ENCODE measurements at places on chromosomes 1 and 21.

- no peaks in the 10 kb centered on the region for H3K4me1 ChIP-seq
- no peak overlapping the region for H3K4me3 ChIP-seq
- no peak overlapping the region for H3K27ac ChIP-seq
- no peak for DNase-seq
- H3K36me3 ChIP-seq = no peaks in the 10 kb centered on the region
- no peaks in the 10 kb centered on the region for H3K27me3 ChIP-seq
These were observed 1573.0 kb upstream of the PRMT6 start for GRCh38 chr1:105483436-105483835.

DNA sequence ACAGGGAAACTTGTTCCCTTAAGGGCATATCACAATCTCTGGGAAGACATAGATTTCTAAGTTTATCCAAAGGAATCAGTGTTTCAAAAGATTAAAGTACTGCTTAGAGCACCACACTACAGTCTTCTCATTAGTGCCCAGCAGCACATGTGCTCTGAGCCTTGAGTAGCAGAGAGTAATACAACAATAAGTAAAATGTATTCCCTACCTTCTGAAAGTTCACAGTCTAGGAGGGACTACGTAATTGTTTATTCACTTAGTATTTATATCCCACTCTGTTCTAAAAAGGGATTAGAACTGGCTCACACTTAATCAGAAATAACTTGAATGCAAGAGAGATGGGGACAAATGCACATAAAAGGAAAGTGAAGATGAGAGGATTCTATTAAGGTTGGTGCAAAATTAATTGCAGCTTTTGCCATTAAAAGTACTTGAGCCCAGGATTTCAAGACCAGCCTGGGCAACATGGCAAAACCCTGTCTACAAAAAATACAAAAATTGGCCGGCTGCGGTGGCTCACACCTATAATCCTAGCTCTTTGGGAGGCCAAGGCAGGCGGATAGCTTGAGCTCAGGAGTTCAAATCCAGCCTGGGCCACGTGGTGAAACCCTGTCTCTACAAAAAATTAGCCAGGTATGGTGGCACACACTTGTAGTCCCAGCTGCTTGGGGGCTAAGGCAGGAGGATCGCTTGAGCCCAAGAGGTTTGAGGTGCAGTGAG lies 9.0 kb downstream of the SYNC start:
- H3K36me3 ChIP-seq = peaks cover 13% of the 10 kb centered on the region
- no peaks in the 10 kb centered on the region for H3K27me3 ChIP-seq
- no peak for DNase-seq
- H3K27ac ChIP-seq = no peak overlapping the region
- H3K4me1 ChIP-seq = no peaks in the 10 kb centered on the region

GRCh38 chr1:198118134-198118533 lies 38.7 kb upstream of the NEK7 start:
- no peaks in the 10 kb centered on the region for H3K36me3 ChIP-seq
- peaks cover 10% of the 10 kb centered on the region for H3K4me1 ChIP-seq
- no peak overlapping the region for H3K27ac ChIP-seq
- H3K27me3 ChIP-seq = no peaks in the 10 kb centered on the region
- H3K4me3 ChIP-seq = no peak overlapping the region
- DNase-seq = no peak

GRCh38 chr1:248824701-248825100 lies 1.0 kb downstream of the SH3BP5L start:
- peaks cover 24% of the 10 kb centered on the region for H3K4me1 ChIP-seq
- H3K36me3 ChIP-seq = peaks cover 8% of the 10 kb centered on the region
- H3K27ac ChIP-seq = no peak overlapping the region

- H3K27me3 ChIP-seq = no peaks in the 10 kb centered on the region
- no peak overlapping the region for H3K4me3 ChIP-seq
- no peak for DNase-seq
- H3K4me1 ChIP-seq = no peaks in the 10 kb centered on the region
These were observed 6.4 kb upstream of the SMPDL3B start for GRCh38 chr1:27928216-27928954.

DNA sequence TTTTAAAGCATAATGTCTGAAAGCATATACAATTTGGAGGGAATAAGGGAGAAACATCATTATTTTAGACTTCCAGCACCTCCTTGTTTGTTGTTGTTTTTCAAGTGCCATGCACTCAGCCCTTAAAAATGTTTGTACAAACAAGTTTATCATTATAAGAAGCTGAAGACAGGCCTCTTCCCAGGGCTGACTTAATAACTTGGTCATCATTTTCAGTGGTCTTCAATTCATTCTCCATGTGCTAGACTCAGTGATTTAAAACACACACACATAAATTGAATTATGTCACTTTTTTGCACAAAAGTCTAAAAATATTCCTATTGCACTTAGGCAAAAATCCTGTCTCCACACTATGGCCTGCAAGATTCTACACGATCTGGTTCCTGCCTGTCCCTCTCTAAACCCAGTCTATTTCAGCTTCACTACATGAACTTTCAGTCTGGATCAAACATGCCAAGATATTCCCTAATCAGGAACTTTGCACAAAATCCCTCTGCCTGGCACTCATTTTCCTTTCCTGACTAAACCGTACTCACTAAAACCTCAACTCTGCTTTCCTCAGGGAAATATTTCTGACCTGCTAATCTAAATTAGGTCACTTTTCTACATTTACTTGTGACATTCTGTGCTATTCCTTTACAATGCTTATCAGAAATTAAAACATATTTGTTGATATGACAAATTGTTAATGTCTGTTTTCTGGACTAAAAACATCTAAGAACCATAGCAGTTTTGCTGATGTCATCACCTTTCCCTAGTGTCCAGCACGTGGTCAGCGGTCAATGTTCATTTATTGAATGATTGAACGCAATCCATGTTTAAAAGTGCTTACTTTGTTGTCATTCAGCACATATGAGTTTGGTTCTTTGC lies 14.8 kb upstream of the GBP5 start:
- H3K36me3 ChIP-seq = no peaks in the 10 kb centered on the region
- no peak for DNase-seq
- H3K27ac ChIP-seq = no peak overlapping the region

DNA sequence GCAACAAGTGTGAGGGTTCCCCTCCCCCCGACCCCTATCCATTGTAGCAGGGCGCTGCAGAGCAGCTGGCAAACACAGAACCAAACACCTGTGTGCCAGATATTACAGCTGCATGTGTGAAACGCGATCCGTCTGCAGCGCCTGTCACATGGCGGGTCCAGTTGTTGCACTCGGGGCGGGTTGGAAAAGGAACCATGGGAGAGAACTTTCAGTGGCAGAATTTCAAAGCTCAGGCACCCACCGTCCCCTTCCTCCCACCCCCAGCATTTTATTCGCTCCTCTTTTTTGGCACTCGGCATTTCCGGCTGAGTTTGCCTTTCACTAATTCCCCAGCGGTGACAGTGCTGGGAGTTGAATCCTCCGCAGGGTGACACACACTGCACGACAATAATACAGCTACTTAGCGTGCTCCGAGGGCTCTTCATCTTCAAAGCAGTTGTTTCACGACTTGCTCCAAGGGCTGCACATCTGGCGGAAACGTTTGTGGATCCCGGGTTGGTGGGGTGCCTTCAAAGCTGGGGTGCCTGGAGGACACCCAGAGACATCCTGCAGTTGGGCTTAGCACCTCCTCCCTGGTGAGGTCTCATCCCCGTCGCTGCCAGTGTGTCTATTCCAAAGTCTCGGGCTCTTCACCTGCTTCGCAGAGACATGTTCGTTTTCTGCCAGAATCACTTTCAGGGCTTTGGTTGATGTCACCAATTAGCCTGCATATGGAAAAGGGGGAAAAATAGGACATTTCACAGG lies 180.7 kb downstream of the ZBTB18 start:
- no peak for DNase-seq
- no peaks in the 10 kb centered on the region for H3K27me3 ChIP-seq
- no peak overlapping the region for H3K27ac ChIP-seq
- H3K4me3 ChIP-seq = peak overlapping the region; percentile 22
- H3K36me3 ChIP-seq = no peaks in the 10 kb centered on the region

DNA sequence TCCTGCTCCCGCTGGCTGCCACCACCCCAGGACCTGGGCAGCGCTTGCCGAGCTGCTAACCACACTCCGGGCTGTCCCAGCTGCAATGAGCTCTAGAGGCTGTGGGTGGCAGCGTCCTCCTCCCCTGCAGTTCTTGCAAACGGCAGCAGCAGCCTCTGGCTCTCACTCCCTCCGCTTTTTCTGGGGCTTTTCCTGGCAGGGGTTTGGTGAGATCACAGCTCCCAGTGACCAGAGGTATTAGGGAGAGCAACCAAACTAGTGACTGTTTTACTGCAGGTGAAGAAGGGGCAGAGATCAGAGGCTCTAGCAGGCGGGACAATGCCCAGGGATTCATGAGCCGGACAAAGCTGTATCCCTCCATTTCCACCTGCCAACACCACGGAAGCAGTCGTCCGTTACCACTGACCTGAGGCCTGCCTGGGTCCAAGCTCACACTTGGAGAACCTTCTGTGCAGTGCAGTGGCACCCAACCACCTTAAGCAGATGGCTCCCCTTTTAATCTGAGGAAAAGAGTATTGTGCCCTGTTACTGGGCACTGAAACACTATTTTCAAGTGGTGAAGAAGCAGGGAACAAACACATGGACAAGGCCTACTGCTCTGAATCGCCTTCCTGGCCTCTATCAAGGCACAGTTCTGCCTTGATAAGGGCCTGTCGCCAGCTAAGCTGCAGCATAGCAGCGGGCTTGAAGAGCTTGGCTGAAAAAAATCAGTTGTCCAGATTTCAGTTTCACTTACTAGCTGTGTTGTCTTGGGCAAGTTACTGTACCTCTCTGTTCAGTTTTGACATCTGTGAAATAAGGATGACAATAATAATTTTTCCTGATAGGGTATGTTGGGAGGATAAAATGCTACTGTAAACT lies at the start of gene F5:
Gene F5 (minus strand): TSS at position 87 of the 861 bp plus-strand sequence. CDS start 95 bp downstream, outside the sequence.
- H3K27me3 ChIP-seq = no peaks in the 10 kb centered on the region
- no peak within 1 kb of the TSS for H3K27ac ChIP-seq
- no peak within 1 kb of the TSS for H3K4me3 ChIP-seq
- H3K4me1 ChIP-seq = peaks cover 8% of the 10 kb centered on the region
- DNase-seq = no peak

GRCh38 chr1:27682351-27682944 lies 10.5 kb upstream of the IFI6 start:
- H3K36me3 ChIP-seq = no peaks in the 10 kb centered on the region
- DNase-seq = no peak
- no peak overlapping the region for H3K4me3 ChIP-seq
- peaks cover 3% of the 10 kb centered on the region for H3K4me1 ChIP-seq
- H3K27me3 ChIP-seq = no peaks in the 10 kb centered on the region

DNA sequence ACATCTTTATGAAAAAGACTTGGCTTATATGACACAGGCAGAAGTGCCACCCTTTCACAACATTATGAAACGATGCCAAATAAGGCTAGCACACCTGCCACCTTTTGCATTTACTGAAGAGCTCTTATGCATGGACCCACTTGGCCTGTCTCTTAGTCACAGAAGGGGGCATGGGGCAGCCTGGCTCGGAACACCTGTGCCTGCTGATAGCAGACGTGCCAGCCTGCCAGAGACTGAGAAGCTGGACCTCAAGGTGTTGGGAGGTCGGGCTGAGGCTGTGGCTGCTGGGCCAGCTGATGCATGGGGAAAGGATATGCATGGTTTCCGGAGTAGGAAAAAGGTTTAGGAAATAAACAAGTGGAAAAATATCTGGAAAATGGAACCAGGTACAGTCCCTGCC lies 21.5 kb downstream of the RCAN1 start:
- peaks cover 5% of the 10 kb centered on the region for H3K4me1 ChIP-seq
- H3K27ac ChIP-seq = no peak overlapping the region
- no peak overlapping the region for H3K4me3 ChIP-seq

DNA sequence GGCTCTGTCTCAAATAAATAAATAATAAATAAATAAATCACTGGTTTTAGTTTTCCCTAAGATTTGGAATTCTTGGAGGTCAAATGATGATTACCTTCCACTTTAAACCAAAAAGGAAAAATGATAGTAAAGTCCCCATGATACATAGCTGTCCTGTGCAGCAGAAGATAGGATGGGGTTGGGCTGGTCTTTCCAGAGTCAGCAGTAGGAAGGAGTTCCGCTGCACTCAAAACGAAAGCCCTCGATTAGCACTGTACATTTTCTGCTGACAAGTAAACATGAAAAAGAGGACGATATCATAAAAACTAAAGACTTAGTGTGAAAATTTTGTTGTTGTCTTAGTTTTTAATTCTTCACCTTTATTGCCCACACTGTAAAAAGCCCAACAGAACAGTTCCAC lies 79.7 kb downstream of the ATP5PO start:
- no peaks in the 10 kb centered on the region for H3K27me3 ChIP-seq
- H3K4me3 ChIP-seq = no peak overlapping the region
- H3K36me3 ChIP-seq = peaks cover 20% of the 10 kb centered on the region
- no peak for DNase-seq
- no peaks in the 10 kb centered on the region for H3K4me1 ChIP-seq
- no peak overlapping the region for H3K27ac ChIP-seq

- no peaks in the 10 kb centered on the region for H3K36me3 ChIP-seq
- H3K4me3 ChIP-seq = no peak overlapping the region
- no peaks in the 10 kb centered on the region for H3K4me1 ChIP-seq
- no peaks in the 10 kb centered on the region for H3K27me3 ChIP-seq
- H3K27ac ChIP-seq = no peak overlapping the region
- DNase-seq = no peak
These were observed 226.6 kb upstream of the ST6GALNAC5 start for GRCh38 chr1:76640723-76641122.

GRCh38 chr1:66256629-66257572 lies 277.1 kb upstream of the SGIP1 start:
- no peaks in the 10 kb centered on the region for H3K27me3 ChIP-seq
- H3K4me3 ChIP-seq = no peak overlapping the region
- H3K4me1 ChIP-seq = peaks cover 25% of the 10 kb centered on the region
- no peaks in the 10 kb centered on the region for H3K36me3 ChIP-seq

GRCh38 chr1:71593523-71593922 lies 512.7 kb upstream of the ZRANB2 start:
- H3K4me1 ChIP-seq = no peaks in the 10 kb centered on the region
- no peak overlapping the region for H3K27ac ChIP-seq
- H3K27me3 ChIP-seq = no peaks in the 10 kb centered on the region
- no peak for DNase-seq
- H3K4me3 ChIP-seq = no peak overlapping the region
- H3K36me3 ChIP-seq = no peaks in the 10 kb centered on the region

DNA sequence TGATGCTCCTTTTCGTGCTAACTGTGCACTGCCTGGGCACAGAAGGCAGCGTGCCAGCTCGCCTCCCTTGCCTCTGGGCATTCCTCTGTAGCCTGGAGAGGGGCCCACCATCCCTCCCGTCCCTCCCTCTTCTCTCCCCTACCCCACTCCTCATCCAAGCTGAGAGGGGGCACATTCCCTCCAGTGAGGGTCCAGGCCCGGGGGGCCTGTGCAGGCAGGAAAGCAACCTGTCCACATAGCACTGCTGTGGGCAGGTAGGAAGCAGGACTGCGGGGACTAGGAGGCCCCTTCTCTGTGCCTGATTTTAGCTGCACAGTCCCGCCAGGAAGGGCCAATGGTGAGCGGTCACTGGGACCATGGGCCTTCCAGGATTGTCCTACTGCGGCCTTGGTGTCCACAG lies 10.3 kb upstream of the PKNOX1 start:
- no peaks in the 10 kb centered on the region for H3K4me1 ChIP-seq
- no peaks in the 10 kb centered on the region for H3K36me3 ChIP-seq
- no peak overlapping the region for H3K4me3 ChIP-seq
- no peak overlapping the region for H3K27ac ChIP-seq
- H3K27me3 ChIP-seq = no peaks in the 10 kb centered on the region
- DNase-seq = no peak
